RCC 7860 (cell line): ENCODE measurements at places on chromosomes 5 and 9.
A peak's percentile ranks its signal among the peaks of the same experiment; 100 is the strongest.

DNA sequence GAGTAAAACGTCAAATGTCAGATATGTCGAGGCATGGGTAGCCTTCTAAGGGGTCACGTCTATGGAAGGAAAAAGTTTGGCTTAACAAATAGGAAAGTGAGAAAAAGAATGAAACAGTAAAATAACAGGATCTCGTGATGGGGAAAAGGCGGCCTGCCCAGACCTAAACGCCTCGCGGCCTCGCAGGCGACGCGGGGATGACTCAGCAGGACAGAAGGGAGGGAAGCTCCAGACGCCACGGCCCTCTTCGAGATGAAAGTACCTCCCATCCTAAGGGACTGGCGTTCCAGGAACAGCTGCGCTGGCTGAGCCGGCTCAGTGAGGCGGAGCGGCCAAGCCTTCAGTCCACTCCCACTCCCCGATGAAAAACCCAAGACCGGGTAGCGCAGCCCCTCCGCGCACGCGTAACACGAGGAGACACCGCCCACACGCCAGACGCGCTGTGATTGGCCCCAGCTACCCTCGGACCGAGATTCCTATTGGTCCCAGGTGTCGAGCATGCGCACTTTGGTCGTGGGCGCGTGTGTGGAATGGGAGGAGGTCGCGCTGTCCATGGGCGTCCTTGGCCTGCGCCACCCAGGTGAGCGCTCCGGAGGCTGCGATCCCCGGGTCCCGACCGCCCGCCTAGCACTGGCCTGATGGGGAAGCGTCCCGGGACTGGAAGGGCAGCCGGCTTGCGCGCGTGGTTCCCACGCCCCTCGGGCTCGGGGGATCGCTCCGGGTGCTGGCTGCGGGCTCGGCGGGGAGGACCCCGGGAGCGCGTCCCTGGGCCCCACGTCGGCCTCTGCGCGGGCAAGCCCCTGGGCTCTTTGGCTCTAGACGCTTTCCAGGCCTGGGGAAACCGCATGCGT lies 588.5 kb downstream of the MTRR start:
- peak; percentile 91 for DNase-seq

- no peak for DNase-seq
Measured at GRCh38 chr9:95075700-95076099, 241.8 kb downstream of the FANCC start.

GRCh38 chr5:17238521-17239041 lies 21.1 kb downstream of the BASP1 start:
- DNase-seq = peak; percentile 94

DNA sequence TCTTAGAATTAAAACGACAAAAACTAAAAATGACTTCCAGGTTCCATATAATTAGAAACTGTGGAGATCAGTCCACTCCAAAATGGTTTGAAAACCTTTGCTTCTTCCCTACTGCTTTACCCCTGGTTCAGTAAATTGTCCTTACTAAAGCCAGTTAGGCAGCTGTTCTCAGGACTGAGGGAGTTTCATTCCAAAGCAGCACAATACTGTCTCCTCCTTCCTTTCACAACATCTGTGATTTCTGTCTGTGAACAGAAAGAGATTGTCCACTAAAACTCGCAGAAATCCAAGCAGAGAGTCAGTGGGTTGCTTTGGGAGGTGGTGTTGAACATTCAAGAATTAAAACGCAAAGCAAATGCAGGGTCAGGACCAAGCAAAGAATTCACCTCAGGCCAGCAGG lies 740.8 kb upstream of the ZNF608 start:
- DNase-seq = no peak

- DNase-seq = peak; percentile 78
Measured at GRCh38 chr9:127503947-127504886, 52.9 kb downstream of the LRSAM1 start.

- no peak for DNase-seq
Measured at GRCh38 chr5:156376751-156377150, 49.8 kb downstream of the SGCD start.

DNA sequence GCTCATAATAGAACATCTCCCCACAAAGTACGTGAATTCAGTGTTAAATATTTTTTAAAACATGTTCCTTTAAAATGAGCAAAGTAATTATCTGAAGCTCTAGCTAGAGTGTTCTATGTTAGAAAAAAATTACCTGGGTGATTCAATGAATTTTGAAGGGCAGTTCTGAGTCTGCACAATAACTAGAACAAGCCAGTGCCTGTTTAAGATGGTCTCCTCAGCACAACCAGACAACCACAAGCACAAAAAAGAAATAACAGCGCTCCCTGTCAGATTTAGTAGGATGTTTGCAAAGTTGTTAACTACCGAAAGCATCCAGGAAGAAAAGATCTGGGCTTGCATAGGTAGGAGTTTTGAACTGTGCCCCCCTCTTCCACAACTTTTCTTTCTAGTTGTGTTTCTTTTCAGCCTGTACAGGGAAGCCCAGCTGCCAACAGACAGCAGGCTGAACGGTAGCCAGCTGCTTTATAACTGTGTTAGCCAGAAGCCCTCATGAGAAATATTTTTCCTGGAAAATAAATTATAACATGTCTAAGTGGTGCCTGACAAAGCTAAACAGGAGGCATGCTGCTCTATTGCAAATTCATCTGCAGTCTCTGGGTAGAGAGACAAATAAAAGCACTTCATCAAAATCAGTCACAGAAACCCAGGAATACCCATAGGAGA lies 1026.9 kb downstream of the MAT2B start:
- no peak for DNase-seq

- DNase-seq = no peak
Measured at GRCh38 chr5:98432378-98432777, 341.1 kb upstream of the RGMB start.

DNA sequence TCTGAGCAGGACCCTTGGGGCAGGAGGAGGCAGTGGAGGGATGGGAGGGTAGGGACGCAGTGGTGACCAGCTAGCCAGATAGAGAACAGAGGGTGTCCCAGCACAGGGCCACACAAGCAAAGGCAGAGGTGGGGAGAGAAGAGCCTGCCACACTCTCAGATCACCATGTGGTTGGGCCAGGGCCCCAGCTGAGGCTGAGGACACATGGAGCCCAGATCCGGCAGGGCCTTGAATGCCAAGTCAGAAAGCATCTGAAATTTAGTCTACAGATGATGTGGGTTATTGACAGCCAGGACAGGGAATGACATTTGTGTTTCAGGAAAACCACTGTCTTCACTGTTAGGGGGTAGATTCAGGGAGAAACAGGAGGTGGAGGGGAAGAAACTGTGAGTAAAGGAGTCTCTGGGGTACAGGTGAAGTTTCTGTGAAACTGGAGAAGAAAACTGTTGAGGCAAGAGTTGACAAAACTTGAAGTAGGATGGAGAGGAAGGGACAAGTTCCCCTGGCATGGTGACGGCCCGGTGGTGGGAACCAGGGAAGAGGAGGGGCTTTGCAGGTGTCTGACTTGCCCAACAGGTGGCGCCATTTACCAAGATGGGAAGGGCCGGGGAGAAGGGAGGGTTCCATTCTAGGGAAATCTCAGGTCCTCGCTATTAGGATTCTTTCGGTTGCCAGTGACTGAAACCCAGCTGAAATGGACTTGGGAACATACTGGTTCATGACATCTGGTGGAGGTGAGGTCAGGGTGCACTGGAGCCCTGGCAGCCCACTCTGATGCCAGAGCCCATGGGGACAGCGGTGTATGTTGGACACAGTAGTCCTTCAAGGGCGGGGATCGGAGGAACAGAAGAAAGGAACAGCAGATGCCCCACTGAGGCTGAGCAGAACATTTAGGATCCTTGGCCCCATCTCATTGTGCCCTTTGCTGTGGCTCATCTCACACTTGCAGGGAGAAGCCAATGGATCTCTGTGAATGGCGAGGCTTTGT lies 100.1 kb downstream of the KCNIP1 start:
- DNase-seq = peak; percentile 7

GRCh38 chr9:95484225-95484624 lies 32.5 kb downstream of the PTCH1 start:
- no peak for DNase-seq

GRCh38 chr9:14352503-14352902 lies 38.6 kb upstream of the NFIB start:
- DNase-seq = no peak

GRCh38 chr5:177426566-177427210 lies at the start of gene GRK6:
TSS of gene GRK6 (plus strand) at chr5:177426676. CDS start at chr5:177426846, 170 bp downstream.
- no peak for DNase-seq

GRCh38 chr9:19269582-19269981 lies 39.1 kb downstream of the DENND4C start:
- no peak for DNase-seq

- no peak for DNase-seq
Measured at GRCh38 chr5:135539430-135540005, 3.8 kb upstream of the NEUROG1 start.

- DNase-seq = no peak
Measured at GRCh38 chr9:132412089-132412488, 2.1 kb downstream of the CFAP77 start.

DNA sequence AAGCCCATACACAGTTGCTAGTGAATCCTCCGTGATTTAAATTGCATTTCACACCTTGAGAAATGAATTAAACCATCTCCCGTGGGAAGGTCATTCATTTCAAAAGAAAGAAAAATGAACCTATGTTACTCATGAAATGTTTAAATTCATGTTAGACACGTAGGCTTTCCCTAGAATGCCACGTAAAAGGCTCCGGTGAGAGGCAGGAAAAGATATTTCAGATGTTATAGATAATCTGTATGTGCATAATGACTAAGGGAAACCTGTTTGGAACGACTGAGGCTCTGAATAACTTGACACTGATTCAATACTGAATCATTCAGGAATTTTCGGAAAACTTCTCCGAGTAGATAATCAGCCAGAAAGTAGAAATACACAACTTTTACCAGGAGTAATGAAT lies 134.3 kb upstream of the ICE1 start:
- peak; percentile 92 for DNase-seq

GRCh38 chr9:98154678-98155077 lies 35.7 kb upstream of the TRIM14 start:
- no peak for DNase-seq

GRCh38 chr9:8963885-8964284 lies 1164.3 kb upstream of the DMAC1 start:
- DNase-seq = no peak

- DNase-seq = no peak
Measured at GRCh38 chr9:1034271-1034670, 15.9 kb upstream of the DMRT2 start.

DNA sequence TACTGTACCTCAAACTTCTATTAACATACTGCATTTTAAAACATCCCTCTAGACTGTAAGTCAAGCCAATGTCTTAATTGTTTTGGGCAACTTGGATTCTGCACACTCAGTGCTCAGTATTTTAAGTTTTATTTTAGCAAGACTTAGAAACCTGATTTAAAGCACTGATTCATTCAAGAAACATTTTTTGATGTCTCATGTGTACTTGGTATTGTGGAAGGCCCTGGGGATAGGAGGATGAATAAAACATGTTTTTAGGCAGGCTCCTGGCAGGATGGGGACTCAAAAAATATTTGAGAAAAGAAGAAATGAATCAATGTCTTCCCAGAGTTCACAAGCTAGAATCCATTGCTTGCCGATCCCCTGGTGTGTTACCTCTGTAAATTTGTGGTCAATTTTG lies 334.0 kb upstream of the PUM3 start:
- DNase-seq = no peak

DNA sequence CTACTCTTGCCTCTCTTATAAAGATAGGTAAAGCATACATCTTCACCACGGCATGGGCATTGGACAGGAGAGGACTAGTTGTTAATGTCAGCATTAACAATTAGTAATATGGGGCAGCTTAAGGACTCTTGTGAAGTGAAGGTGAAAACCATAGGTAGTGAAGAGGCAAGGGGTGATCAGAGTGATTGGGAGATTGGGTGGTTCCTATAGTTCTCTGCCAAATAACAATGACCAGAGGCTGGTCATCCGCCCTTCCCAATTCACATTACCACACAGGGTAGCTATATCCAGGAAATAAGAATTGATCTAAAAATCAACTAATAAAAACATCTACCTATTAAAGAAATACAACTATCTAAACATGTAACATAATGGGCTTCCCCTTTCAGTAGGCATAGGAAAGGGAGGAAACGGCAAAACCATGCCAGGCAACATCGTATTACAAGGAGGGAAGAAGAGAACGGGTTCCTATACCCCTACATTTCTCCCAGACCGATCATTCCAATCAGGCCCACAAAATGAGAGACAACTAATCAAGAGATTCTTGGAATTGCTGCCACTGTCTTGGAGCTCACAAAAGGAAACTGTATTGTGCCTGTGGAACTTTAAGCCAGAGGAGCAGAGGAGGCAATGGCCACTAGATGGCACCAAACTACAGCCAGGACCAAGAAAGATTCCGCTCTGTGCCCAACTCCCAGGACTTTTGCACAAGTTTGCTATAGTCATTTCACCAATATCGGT lies 121.6 kb downstream of the FBXL17 start:
- DNase-seq = peak; percentile 54

DNA sequence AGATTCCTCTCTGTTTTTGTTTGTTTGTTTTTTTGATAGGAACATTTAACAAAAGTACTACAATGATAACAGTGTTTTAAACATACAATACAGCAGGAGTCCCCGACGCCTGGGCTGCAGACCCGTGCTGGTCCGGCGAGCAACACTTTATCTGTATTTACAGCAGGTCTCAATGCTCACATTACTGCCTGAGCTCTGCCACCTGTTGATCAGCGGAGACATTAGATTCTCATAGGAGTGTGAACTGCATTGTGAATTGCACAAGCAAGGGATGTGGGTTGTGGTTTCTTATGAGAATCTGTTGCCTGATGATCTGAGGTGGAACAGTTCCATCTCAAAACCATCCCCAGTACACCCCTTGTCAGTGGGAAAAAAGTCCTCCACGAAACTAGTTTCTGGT lies 1068.5 kb upstream of the CDH10 start:
- DNase-seq = no peak

- no peak for DNase-seq
Measured at GRCh38 chr5:54440456-54440893, 15.0 kb upstream of the HSPB3 start.

GRCh38 chr5:38509185-38509584 lies 47.3 kb downstream of the LIFR start:
- no peak for DNase-seq

DNA sequence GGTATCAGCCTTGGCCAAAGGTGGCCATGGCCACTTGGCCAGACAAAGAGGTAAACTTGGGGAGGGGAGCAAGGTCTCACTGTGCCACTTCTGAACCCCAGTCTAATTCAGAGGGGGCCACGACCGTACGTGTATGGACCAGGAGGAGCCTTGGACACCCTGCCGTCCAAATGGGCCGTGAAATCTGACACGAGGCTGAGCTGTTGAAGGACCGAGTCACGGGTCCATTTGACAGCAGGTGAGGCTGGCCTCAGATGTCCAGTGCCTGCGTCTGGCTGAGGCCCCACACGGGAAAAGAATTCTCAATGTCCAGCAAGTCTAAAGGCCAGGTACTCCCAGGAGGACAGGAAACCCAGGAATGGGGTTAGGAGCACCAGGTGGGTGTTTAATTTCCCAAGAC lies 17.7 kb downstream of the CMBL start:
- DNase-seq = no peak

GRCh38 chr9:2228132-2228531 lies 213.0 kb downstream of the SMARCA2 start:
- DNase-seq = no peak

DNA sequence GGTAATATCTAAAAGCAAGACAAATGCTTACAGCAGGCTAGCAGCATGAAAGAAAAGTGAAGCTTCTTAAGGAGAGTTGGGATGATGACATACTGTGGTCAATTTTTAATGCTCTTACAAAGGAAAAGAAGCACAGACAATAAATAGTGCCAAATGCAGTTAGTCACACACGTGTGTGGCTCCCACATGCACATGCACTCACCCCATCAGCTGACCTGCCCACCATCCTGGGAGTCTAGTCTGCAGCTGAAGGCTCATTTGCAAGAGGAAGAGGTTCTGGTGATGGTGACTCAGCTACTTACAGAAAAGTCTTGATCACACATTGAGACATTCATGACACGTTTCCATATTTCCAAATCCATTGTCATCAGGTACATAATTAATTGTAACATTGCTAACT lies 129.3 kb downstream of the MRPL36 start:
- DNase-seq = no peak
